NCI-H345 (cell line): ENCODE measurements at places on chromosomes 12 and 14.

GRCh38 chr14:95460647-95461478 is 55.6 kb downstream of the SYNE3 start:
- peak; percentile 94 for DNase-seq

GRCh38 chr14:75120541-75121291 is 6.1 kb downstream of the NEK9 start:
- DNase-seq, result no peak

DNA sequence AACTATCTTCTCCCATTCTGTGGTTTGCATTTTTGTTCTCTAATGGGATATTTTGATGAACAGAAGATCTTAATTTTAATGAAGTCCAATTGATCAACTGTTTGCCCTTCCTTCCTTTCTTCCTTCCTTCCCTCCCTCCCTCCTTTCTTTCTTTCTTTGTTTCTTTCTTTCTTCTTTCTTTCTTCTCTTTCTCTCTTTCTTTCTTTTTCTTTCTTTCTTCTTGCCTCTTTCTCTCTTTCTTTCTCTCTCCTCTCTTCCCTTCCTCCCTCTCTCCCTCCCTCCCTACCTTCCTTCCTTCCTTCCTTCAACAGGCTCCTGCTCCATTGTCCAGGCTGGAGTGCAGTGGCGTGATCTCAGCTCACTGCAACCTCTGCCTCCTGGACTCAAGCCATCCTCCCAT is 18.9 kb downstream of the MAP1LC3B2 start:
- DNase-seq, result no peak

GRCh38 chr14:66380143-66380542 is 106.0 kb upstream of the CCDC196 start:
- DNase-seq, result no peak

- no peak for DNase-seq
Measured at GRCh38 chr12:65658360-65658759, 165.9 kb upstream of the HMGA2 start.

DNA sequence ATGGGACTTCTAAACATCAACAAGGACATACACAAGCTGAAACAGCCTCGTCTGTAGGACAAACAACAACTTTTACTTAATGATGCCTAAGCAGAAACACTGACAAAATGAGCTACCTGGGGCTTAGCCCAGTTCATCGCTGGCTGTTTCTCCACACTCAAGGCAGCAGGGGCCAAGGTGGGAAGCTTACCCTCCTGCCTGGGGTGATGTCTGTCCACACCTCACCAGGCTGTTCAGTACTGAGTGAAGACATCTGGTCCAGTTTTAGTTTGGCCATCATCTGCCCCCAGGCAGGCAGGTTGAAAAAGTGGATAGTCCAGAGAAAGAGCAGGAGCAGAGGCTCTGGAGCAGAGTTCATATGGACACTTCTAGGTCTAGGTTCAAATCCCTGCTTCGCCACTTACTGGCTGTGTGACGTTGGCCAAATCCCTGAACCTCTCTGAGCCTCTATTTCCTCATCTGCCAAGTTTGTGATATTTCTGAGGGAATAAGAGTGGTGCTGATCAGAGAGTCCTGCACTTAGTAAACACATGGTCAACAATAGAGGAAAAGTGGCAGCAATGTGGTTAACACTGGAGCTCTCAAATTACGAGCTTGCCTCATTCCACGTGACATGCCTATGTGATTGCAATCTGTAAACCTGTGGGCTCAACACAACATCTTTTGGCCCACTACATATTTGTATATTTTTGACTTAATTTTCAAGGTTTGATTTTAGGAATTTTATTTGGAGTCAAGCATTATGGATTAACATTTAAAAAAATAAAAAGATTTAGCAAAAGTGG is 720.1 kb upstream of the TMEM132C start:
- no peak for DNase-seq

DNA sequence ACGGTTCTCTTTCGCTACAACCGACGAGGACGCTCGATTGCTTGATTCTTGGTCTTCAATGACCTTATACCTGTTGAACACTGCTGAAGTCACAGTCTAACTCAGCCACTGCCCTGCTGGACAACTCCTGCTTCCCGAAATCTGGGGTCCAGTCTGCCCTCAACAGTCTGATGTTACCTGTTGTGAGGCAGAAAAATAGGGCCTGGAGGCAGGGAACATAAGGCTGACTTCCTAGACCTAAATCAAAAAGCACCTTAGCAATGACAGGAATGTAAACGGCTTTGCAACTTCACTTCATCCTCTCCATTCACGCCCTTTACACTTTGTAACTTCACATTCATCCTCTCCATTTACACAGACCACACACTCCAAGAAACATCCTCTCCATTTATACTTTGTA is 597 bp upstream of the GLTP start:
- no peak for DNase-seq

DNA sequence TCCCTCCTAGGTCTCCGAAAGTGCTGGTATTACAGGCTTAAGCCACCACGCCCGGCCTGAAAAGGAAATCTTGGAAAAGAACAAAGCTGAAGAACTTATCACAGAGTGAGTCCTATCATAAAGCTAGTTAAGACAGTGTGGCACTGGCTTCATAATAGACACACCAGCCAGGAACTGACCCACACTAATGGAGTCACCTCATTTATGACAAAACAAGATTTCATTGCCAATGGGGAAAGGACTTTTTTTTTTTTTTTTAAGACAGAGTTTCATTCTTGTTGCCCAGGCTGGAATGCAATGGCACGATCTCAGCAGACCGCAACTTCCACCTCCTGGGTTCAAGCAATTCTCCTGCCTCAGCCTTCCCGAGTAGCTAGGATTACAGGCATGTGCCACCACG is 15.7 kb downstream of the KDM2B start:
- DNase-seq, result no peak

- no peak for DNase-seq
Measured at GRCh38 chr12:14482886-14483285, 84.8 kb downstream of the PLBD1 start.

DNA sequence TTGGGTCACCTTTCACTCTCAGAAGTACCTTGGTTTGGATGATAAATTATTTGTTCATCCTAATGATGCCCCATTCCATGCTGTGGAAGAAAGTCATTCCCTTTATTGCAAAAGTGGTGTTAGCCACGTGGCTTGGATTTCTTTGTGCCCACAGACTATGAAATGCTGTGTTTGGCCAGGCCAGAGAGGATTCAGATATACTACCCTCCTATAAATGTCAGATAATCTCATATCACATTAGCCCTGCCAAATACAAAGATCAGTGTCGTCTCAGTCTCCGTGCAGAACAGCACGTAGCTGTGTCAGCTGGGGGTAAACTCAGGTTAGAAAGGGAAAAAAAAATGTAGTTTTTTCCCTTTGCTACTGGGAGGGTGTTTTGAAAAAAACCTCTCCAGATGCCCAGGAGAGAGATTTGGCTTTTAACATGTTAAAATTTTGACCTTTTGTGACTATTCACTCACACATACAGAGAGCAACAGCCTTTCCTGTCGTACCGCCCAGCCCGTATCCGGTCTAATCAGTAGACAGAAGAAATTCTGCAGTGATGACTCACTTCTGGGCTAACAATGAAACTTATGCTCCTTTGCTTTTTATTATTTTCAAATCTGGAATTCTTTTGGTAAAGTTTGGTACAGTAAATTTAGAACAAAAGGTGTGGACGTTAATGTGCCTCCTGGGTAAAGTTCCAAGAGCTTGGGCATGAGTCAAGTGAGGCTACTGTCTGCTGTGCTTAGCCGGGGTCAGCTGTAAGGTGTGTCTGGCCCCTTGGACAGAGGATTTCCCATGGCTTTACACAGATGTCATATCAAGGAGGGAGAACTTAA is 8.5 kb upstream of the PTPRB start:
- no peak for DNase-seq

- no peak for DNase-seq
Measured at GRCh38 chr12:122389677-122390076, 32.8 kb downstream of the CLIP1 start.

GRCh38 chr12:19437996-19438395 is 1.3 kb upstream of the AEBP2 start:
- no peak for DNase-seq

GRCh38 chr12:43277651-43278540 is 274.1 kb downstream of the ADAMTS20 start:
- no peak for DNase-seq

DNA sequence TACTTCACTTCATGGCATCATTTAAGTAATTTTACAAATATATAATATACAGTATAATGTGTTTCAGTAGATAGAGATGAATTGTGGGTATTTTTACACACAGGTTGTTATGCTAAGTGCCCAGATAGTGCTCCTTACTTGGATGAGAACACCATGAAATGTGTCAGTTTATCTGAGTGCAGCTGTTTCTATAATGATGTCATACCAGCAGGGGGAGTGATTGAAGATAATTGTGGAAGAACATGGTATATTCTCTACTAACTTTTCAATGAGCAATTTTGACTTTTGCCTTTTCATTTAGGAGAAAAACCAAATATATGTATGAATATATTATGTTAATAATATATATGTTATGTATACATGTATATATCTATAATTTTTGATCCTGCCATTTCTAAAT is 221.6 kb downstream of the LRRK2 start:
- DNase-seq, result peak; percentile 29

- no peak for DNase-seq
Measured at GRCh38 chr14:36880276-36880675, 218.6 kb downstream of the PAX9 start.

- DNase-seq, result no peak
Measured at GRCh38 chr14:21771671-21772070, 98.1 kb upstream of the OR4E1 start.

GRCh38 chr12:53567961-53568808 is 58.0 kb downstream of the ATF7 start:
- DNase-seq, result no peak
